ENCODE measurements at places on chromosomes 6 and 20.

GRCh38 chr6:46583081-46583480, 69.5 kb downstream of the CYP39A1 start:
- no peak for DNase-seq

GRCh38 chr20:58135441-58136148, 92.9 kb downstream of the ANKRD60 start:
- DNase-seq, result no peak

DNA sequence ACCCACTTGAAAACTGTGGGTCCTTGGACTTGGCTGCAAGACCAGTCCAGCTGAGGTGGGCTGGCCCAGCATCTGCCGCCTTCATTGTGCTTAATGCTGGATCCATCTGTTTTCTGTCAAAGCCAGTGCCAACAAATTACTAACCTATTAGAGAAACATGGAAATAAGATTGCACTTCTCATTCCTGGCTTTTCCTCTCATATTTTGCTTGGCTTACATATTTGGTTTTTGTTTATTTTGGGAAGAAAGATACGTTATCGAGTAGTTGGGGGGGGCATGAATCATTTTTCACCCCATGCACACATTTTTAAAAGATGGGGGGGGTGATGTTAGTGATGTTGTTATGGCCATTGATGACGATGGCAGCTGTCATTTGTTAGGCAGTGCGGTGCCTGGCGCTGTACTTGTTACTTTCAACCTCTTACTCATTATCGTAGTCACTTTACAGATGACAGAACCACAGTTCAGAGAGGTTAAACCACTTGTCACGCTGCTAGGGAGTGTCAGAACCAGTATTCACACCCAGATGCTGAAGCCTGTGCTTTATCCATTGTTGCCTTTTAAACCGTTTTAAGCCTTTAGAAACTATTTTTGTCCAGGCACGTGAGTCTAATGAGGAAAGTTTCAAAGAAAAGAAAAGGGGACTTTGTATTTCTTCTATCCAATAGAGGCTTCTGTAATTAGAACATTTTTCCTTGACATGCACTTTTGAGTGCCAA, 180.0 kb downstream of the TMEM242 start:
- DNase-seq, result no peak

- no peak for DNase-seq
Measured at GRCh38 chr6:89042664-89043063, 37.9 kb upstream of the PNRC1 start.

DNA sequence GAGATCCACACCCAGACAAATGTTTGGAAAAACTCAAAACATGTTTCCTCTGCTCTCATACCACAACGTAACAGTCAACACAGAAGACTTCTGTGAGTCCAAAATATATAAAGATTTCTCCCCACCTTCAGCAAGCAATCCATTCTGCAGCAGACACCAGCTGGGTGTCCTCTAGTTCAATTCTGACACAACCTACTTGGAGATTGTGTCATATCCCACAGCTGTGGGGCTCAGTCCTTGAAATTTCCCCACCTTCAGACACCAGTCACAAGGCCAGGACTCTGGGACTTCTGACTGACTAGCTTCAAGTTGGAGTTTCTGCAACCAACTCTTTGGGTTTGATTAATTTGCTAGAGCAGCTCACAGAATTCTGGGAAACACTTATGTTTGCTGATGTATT, 244.8 kb upstream of the CDYL start:
- DNase-seq, result no peak

GRCh38 chr6:30819297-30819917, 64.9 kb upstream of the DDR1 start:
- peak; percentile 52 for DNase-seq

DNA sequence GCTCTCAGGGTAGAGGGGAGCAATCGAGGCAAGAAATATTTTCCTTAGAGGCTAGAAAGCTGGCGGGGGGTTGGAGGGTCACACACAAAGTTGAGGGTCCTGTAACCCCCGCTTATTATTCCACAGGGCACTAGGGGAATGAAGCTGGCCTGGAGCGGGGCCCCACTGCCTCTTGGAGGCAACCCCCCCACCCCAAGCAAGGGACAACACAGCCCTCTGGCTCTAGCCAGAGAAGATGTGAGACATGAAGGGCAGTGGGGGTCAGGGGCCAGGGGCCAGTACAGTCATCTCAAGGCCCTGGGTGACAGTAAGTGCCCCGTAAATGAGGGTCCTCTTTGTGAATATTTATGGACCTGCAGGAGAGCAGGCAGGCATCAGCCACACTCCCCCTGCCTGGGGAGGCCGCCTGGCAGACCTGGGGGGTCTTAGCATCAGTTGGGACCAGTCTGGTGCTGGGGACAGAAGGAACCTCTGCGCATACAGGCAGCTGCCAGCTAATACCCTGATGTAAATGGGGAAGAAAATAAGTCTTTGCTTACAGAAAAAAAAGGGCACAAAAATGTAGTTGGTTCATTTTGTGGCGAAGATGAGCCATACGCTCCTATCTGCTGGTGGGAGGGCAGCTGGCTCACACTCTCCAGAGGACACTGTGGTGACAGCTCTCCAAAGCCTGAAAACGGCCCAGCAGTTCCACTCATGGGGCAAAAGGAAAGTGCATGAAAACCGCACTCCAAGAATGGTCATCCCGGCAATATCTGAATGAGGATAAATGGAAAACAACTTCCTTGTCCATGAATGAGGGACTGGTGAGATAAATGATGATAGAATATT, 21.9 kb downstream of the SPATA2 start:
- no peak for DNase-seq

GRCh38 chr6:106974999-106975737, 639 bp upstream of the CD24 start:
- DNase-seq, result peak; percentile 9

DNA sequence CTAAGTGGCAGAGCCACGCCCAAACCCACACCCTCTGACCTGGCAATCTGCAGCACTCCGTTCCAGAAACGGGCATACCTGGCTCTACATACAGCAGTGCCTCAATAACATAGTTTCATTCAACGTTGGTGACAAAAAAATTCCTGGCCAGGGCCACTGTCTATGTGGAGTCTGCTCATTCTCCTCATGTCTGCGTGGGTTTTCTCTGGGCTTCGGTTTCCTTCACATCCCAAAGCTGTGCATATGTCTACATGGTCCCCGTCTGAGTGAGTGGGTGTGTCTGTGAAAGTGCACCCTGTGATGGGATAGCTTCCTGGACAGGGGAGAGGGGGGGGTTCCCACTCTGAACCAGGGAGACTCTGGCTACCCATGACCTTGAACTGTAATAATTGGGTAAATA, 2.1 kb downstream of the KIAA0319 start:
- DNase-seq, result no peak

- no peak for DNase-seq
Measured at GRCh38 chr20:8940326-8940725, 128.6 kb upstream of the PLCB4 start.

DNA sequence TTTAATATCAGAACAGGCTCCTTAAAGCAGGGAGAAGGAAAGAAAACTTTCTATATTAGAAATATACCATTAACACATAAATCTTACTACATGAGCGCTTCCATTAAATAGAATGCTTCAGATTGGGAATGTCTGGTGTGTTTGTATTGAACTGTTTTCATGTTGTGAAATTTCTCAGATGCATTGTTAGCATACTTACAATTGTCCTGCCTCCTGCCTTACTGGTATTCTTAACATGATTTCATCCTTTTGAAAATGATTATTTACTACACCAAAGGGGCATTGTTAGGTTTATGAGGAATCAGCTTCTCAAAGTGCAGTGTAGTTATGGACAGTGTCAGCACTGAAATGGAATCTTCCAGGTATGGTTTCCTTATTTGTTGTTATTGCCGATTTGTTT, 145.6 kb downstream of the MTFR2 start:
- no peak for DNase-seq

DNA sequence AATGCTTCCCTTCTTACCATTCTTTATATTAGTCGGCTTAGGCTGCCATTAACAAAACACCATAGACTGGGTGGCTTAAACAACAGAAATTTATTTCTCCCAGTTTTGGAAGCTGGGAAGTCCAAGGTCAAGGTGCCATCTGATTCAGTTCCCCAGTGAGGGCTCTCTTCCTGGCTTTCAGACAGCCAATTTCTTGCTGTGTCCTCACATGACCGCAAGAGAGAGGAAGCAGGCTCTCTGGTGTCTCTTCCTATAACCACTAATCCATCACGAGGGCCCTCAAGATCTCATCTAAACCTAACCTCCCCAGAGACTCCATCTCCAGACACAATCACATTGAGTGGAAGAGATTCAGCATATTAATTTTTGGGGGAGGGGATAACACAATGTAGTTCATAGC, 193.0 kb upstream of the SGK1 start:
- DNase-seq, result no peak

- DNase-seq, result no peak
Measured at GRCh38 chr20:11497545-11497944, 420.1 kb upstream of the BTBD3 start.

Measured in stimulated activated CD4-positive, alpha-beta T cell treated with anti-CD3 and anti-CD28 coated beads, Interleukin-4, amount 100 ng/mL, for 1 hour (primary cell).